ENCODE measurements at places on chromosomes 11 and 22. TPM values are rescaled to one million over a fixed set of nuclear protein-coding genes. Genes with fewer than 3 reads are reported as not detected.

- no peak for DNase-seq
These were observed 4.5 kb downstream of the APOBEC3G start for GRCh38 chr22:39081598-39081997.

DNA sequence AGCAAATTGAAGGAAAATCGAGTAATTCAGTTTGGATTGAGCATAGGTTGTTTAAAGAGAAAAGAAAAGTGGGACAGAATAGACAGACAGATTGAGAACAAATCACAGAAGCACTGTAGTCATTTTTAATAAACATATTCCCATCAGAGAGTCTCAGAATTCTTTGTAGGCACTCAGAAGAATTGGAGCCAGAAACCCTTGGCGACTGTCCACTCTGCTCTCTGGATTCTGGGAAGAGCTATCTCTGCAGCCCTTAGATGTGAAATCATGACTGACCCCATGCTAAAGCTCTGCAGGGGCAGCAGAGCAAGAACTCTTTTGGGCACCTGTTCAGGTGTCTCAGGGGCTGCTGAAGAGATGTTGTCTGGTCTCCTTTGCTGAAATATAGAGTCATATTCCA, 223.7 kb upstream of the KIRREL3 start:
- no peak for DNase-seq

GRCh38 chr11:45154276-45154675, 7.8 kb downstream of the PRDM11 start:
- no peak for DNase-seq

GRCh38 chr11:35216962-35217678, 78.1 kb downstream of the CD44 start:
- no peak for DNase-seq

GRCh38 chr11:76139314-76139713, 67.0 kb downstream of the WNT11 start:
- DNase-seq, result no peak

The OR2AT4 gene
- total RNA-seq, result not detected

- DNase-seq, result no peak
These were observed 34.4 kb upstream of the HEPHL1 start for GRCh38 chr11:93986716-93987115.

DNA sequence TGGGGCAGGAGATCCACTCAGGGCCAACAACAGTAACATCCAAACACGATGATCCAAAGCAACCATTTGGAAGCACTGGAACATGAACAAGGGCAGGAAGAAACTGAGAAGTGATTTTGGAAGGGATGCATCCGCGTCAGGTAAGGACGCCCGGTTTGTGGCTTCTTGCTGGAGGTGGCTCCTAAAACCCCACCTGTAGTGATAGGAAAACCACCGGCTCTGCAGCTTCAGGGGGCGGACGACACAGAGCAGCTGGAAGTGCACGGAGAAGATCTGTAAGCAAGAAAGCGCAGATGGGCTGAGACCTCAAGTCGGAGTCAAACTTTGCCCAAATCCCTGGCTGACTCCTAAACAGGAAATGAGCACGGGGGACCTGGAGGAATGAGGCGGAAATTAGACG, 1066.1 kb downstream of the BRD1 start:
- DNase-seq, result no peak

The LRRN4CL gene
- total RNA-seq, result 45.2 TPM

- DNase-seq, result peak; percentile 99
These were observed 115.6 kb downstream of the SLC1A2 start for GRCh38 chr11:35303596-35304385.

The NFRKB gene
- 66.3 TPM for total RNA-seq

The EI24 gene
- total RNA-seq, result 70.7 TPM

- no peak for DNase-seq
These were observed 15.9 kb upstream of the CDC42EP2 start for GRCh38 chr11:65298655-65299179.

The SYNGR1 gene
- 42.2 TPM for total RNA-seq

The APOL6 gene
- 11.5 TPM for total RNA-seq

DNA sequence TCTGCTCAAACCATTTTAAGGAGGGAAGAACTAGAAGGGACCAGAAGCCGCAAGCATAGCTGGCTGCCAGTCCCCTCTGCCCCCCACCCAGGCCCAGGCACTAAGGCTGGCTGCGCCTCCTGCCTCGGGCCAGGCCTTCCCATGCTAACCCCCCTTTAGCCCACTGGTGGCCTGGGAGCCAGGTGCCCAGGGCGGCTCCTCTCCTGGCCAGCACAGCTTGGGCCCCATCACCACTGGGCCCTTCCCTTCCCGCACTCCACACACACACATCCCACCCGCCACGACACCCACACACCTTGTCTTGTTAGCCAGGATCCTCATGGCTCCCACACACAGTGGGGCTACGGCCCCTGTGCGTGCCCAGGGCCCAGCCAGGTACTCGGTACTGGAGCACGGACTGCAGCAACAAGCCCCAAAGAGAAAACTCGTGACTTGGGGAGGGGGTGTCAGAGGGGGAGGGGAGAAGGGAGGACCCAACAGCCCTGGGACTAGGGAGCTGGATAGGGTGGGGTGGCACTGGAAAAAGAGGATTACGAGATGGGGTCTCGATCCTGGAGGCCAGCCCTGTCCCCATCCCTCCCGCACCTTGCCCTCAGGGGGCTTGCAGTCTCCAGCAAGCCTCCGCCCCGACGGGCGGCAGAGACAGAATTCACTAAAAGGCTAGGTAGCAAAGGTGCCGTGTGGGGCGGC, 16.0 kb downstream of the BCL9L start:
- no peak for DNase-seq

The SOX6 gene
- 4.9 TPM for total RNA-seq

GRCh38 chr22:44366372-44367300, 53.9 kb upstream of the SHISAL1 start:
- DNase-seq, result no peak

GRCh38 chr22:48592931-48593330, 1234.7 kb downstream of the BRD1 start:
- DNase-seq, result no peak

DNA sequence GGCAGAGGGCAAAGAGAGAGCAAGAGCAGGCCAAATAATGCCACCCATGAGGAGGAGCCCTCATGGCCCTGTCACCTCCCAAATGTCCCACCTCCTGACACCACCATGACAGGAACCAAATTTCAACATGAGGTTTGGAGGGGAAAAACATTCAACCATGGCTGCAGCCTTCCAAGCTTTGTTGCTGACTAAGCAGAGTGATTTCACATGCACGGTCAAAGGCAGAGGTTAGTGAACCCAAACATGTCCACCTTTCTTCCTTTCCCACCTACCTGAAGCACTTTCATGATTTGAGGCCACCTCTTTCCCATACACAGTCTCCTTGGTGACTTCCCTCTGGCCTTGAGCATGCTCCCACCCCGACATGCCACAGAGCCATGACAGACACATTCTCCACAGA, 89.7 kb downstream of the C11orf91 start:
- DNase-seq, result no peak

The OR5T1 gene
- not detected for total RNA-seq

- no peak for DNase-seq
These were observed 9.3 kb downstream of the MTFP1 start for GRCh38 chr22:30434843-30435242.

The FREY1 gene
- not detected for total RNA-seq

The NCAM1 gene
- 33.6 TPM for total RNA-seq

DNA sequence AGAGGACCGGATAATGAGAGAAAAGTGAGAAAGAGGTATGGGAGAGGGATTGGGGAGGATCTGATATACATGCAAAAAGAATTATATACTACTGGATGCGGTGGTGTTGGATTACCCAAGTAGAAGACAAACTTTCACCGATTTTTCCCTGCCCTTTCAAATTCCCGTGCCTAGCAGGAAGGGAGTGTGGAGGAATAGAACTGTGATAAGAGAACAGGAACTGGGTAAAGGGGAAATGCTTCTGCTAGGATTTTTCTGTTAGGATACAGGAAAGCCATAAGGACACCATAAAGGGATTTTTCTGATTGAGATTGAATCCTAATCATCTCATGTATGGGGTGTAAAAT, 480 bp upstream of the MTMR2 start:
- no peak for DNase-seq

GRCh38 chr11:75298976-75299260, 52.5 kb downstream of the ARRB1 start:
- DNase-seq, result no peak

DNA sequence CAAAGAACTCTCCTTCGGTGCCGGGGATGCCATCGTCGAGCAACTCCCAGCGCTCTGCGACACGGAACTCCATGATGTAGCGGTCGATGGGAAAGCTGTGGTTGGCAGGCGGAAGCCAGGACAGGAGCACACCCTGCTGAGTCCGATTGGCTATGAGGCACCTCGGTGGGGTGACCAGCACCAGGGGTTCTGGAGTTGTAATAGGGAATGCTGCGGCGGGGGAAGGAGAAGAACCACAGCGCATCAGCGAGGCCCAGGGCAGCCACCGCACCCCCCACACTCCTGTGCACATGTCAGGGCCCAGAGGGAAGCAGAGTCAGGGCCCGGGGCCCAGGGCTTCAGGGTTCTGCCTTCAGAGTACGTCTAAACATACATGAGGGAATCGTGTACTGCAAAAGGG, 31.0 kb downstream of the IGSF9B start:
- no peak for DNase-seq

DNA sequence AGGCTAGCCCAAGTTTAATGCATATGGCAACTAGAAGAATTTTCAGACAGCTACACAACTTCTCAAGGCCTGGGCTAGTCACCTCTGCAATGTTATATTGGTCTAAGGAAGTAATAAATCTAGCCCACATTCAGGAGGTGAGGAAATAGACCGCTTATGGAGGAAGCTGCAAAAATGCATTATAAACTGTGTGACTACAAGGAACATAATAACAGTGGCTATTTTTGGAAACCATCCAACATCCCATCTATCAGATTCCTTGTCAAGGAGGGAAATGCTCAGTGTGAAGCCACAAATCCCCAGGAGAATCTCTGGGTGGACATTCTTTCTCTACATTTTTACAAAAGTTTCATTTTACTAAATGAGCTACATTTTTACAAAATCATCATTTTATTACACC, 76.1 kb downstream of the BBOX1 start:
- DNase-seq, result no peak

The LGALS12 gene
- total RNA-seq, result 2.7 TPM

The SYT8 gene
- 1.2 TPM for total RNA-seq

The ATG16L2 gene
- 32.2 TPM for total RNA-seq

DNA sequence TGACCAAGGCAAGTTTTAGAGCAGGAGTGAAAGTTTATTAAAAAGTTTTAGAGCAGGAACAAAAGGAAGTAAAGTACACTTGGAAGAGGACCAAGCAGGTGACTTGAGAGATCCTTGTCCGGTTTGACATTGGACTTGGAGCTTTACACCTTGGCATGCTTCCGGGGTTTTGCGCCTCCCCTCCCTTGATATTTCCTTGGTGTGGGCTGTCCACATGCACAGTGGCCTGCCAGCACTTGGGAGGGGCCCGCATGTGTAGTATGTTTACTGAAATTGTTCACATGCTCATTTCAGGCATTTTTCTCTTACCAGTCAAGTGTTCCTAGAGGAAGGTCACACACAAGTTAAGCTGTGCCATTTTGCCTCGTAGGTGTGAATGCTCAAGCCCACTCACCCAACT, 19.0 kb upstream of the THRSP start:
- no peak for DNase-seq

DNA sequence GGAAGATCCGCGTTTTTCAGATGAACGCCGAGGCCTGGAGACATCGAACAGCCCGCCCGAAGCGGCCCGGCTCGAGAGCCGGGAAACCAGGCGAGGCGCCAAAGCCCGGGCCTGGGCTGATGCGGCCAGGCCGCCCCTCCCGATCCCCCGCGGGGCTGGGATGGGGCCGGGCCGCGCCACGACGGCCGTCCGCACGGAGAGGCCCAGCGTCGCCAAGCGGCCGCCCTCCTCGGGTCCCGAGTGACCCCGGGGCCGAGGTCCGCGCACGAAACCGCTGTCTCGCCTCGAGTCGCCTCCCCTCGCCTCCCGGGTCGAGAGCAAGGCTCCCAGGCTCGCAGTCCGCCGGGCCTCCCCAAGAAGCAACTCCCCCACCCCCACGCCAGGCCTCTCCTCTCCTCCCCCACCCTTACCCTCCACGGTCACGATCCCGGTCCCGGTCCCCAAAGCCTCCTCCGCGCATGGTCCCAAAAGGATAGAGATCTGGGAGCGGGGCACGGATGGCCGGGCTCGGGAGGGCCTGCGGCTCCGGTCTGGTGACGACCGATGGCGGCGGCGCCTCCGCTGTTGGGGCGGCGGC, 482 bp downstream of the DDX17 start:
- DNase-seq, result no peak

The CALCA gene
- total RNA-seq, result not detected

DNA sequence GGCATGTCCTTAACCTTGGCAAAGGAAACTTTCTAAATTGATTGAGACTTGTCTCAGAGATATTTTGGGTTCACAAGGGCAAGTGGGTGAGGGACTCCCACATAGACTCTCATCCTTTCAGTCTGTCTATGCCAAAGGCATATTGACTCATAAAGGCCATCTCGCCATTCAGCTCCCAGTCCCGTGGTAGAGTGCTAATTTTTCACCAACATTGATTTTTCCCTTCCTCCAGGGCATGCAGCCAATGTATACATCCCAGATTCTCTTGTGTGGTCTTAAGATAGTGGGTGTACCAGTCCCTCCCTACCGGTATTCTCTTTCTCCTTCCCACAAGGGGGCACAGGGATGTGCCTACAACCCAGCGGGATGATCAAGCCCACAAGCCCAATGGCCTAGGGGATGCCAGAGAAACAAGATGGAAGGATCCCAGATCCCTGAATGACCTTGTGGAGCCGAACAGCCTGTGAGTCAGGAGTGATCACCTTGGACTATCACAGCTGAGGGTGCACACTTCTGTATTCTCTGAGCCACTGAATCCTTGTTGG, 7.9 kb downstream of the C11orf96 start:
- no peak for DNase-seq

GRCh38 chr11:100980156-100980555, 149.5 kb downstream of the PGR start:
- no peak for DNase-seq

- DNase-seq, result no peak
These were observed 90.8 kb downstream of the TECTA start for GRCh38 chr11:121191818-121192217.

The GATD1 gene
- 33.4 TPM for total RNA-seq

DNA sequence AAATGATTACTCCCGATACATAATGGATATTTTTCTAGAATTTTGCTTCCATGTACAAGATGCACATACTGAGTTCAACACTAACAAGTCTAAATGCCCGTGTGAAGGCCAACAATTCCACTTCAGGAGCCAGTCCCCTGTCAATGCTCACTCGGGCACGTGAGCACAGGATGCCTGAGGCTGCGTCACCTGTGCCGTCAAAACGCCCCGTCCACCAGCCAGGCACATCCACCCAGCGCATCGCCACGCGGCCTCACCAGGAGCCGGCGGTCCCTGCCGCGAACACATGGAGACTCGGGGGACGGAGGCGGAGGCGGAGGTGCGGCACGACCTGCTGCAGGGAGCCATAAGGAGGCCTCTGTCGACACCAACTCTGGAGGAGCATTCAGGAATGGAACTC, 9.8 kb downstream of the TOLLIP start:
- no peak for DNase-seq
